DMS79 treated with DMSO at 0.1 percent for 48 hours (cell line): ENCODE measurements at places on chromosomes 6 and 20.

- peak; percentile 40 for DNase-seq
Observed at GRCh38 chr20:20744170-20744725, 31.8 kb upstream of the RALGAPA2 start.

GRCh38 chr6:105372849-105373182 is 30.1 kb downstream of the PREP start:
- no peak for DNase-seq

- no peak for DNase-seq
Observed at GRCh38 chr6:84870672-84871071, 106.3 kb upstream of the TBX18 start.

DNA sequence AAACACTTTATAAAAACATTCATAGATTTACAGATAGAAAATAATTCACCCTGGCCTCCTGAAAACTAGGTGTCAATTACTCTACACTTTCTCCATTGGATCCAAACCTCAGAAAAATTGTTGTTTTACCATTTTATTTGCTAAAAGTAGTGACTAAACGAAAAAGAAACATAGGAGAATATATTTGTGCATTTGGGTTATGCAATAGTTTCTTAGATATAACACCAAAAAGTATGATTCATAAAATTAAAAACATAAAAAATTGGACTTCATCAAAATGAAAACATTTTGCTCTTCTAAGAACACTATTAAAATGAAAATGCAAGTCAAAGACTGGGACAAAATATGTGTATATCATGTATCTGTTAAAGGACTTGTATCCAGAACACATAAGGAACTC is 671.3 kb downstream of the MAFB start:
- DNase-seq = no peak

GRCh38 chr6:33431880-33432541 is 12.1 kb downstream of the SYNGAP1 start:
- DNase-seq = no peak

GRCh38 chr6:35413911-35414310 is 38.2 kb upstream of the FANCE start:
- no peak for DNase-seq

DNA sequence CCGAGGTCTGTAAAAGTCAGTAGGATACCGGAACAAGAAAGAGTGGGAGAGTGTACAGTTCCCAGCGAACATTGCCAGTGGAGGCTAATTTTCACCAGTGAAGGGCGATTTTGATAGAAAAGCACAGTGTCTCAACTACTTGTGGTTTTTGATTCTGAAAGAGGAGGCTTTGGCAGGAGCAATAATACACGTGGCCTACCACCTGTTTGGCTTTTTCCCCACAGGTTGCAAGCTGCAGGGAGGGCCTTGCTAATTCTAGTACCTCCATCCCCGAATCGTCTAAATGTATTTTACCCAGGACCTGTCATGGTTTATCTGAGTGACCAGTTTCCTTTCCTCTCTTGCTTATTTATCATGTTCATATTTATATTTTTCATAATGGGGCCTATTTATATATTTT is 3.3 kb upstream of the EFCAB8 start:
- no peak for DNase-seq

GRCh38 chr20:47925593-47925992 is 140.3 kb upstream of the SULF2 start:
- no peak for DNase-seq

GRCh38 chr6:100379386-100379785 is 85.3 kb downstream of the SIM1 start:
- DNase-seq = no peak

DNA sequence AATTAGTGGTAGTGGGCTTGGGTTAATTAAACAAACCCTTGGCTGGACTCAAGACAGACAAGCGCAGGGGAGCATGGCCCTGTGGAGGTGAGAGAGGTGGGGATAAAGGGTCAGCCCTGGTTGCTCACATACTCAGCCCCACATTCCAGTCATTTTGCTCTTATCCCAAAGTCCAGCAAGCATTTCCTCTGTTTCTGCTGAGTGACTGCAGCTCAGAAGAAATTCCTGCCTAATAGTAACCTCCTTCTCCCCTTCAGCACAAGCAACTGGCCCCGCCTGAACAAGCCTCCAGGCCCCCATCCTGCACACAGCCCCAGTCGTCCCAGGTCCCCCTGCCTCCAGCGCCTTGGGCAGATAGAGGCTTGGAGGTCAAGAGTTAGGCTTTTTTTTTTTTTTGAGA is 3.6 kb upstream of the TFEB start:
- DNase-seq = no peak

DNA sequence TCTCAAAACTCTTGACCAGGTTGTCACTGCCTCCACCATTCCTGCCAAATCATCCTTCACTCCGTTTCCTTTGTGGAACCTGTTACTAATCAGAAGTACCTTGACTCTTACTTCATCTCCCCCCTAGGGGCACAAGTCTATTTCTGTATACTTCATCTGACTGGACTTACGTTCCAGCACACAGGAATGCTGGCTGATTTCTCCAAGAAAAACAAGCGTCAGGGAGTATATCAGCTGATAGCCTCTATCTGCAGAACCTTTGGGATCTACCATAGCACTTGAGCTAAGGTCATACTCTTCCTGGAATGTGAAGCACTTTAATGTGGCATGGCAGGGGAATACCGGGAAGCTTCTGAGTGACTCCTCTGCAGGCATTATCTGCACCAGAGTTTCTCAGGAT is 178.1 kb upstream of the MOCS1 start:
- no peak for DNase-seq

DNA sequence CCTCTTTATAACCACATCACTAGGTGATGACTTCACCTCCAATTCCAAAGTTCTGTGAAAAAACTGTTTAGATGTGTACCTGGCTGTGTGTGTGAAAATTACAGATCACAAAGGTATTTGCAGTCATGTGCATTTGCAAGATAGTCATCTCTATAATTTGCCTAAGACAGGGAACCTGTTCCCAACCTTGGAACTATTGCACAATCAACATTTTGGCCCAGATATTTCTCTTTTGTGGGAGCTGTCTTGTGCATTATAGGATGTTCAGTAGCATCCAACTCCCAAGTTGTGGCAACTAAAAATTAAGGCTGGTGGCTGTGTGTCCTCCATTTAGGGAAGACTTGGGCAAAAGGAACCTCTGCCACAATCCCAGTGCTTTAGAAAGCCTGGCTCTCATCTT is 34.0 kb upstream of the FAM210B start:
- no peak for DNase-seq

DNA sequence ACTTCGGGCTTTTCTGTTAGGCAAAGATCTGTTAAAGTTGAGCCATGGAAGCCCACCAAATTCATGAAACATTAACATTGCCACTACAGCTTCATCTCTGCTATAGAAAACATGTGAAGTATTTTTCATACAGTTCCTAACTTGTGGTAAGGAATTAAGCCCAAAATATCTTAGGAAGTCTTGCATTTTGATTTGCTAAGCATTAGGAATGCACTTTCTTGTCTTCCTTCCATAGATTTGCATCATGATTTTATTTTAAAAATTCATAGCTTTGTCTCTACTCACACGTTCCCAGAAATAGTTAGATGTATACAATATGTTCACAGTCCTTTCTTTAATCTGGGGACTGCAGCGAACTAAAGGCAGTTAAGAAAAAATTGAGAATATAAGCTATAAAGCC is 325.6 kb downstream of the CENPW start:
- DNase-seq = no peak

- no peak for DNase-seq
Observed at GRCh38 chr6:134093007-134093573, 40.7 kb upstream of the SLC2A12 start.

- DNase-seq = peak; percentile 30
Observed at GRCh38 chr6:11606332-11606731, 68.8 kb downstream of the TMEM170B start.
